Activated CD4-positive, alpha-beta T cell treated with anti-CD3 and anti-CD28 coated beads, Interleukin-2, amount 50 U/mL, for 24 hours (primary cell): ENCODE measurements at places on chromosomes 11 and 22.

DNA sequence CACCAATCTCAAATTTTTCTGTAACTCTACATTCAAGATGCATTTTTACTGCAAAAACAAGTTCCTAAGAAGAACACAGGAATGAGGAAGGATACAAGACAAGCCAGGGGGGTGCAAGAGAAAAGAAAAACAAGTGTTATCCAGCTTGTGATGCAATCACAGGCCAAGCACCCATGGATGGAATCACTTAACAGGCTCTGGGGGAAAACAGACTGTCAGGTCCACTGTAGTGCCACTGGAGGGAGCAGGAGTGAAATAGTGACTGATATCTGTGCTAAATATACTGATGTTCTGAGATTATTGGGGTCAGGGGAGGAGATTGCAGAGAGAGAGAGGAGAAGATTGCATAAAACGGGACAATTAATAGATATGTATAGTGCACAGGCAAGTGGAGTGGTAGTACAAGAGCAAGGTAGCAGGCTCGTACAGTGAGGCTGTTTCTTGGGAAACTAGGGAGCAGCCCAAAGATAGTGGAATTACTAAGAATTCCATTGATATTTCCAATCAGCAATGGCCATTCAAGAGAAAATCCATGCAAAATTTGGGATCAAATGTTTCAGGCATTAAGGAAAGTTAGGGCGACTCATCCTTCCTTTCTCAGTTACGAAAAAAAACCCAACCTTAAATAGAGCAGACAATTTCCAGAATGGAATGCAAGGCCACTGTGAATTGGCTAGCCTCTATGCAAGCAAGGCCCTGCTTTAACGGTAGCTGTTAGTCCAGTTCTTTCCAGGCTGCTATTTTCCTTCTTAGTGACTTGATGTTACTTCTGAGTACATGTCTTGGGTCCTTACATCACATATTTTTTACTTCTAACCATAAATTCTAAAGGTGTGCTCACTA, 52.2 kb upstream of the CEP126 start:
- no peak for DNase-seq

DNA sequence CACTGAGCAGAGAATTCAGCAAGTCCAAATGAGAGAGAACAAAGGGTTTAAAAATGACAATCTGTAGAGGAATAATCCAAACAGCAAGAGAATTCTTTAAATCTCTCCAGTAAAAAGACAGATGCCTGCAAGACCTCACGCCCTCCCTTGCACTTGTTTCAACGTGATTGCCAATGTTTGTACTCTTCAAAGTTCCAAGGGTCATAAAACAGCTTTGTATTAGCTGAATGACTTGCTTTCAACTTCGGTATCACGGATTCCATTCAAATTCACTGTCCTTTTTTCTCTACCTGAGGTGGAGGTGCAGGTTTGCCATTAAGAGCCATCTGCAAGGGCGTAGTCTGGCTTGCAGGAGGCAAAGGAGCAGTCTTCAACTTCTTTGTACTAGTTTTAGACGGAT, 41.1 kb upstream of the CHRNA10 start:
- no peak for DNase-seq

GRCh38 chr22:41564563-41564962, 3.8 kb downstream of the CSDC2 start:
- DNase-seq: no peak

- no peak for DNase-seq
Measured at GRCh38 chr22:25013607-25014006, 61.1 kb downstream of the KIAA1671 start.

DNA sequence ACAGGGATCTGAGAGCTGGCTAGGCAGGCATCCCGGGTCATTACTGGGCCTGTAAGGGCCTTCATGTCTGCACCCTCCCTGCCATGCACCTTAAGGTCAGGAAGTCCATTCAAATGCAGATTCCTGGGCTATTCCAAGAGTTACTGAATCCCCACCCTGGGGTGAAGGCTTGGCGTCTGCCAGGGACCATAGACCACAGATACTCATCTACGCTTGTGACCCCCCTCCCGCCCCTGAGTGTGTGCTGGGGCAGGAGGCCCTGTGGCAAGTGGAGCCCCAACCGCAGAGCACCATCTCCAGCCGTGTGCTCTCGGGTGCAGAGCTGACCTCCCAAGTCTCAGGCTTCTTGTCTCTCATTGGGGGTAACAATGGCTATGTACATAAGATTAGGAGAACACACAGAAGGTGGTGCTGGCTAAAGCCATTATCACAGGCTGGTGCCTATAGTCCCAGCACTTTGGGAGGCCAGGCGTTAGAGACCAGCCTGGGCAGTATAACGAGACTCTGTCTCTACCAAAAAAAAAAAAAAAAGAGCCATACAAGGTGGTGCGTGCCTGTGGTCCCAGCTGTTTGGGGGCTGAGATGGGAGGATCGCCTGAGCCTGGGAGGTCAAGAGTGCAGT, 19.1 kb upstream of the KCNQ1OT1 start:
- no peak for DNase-seq

DNA sequence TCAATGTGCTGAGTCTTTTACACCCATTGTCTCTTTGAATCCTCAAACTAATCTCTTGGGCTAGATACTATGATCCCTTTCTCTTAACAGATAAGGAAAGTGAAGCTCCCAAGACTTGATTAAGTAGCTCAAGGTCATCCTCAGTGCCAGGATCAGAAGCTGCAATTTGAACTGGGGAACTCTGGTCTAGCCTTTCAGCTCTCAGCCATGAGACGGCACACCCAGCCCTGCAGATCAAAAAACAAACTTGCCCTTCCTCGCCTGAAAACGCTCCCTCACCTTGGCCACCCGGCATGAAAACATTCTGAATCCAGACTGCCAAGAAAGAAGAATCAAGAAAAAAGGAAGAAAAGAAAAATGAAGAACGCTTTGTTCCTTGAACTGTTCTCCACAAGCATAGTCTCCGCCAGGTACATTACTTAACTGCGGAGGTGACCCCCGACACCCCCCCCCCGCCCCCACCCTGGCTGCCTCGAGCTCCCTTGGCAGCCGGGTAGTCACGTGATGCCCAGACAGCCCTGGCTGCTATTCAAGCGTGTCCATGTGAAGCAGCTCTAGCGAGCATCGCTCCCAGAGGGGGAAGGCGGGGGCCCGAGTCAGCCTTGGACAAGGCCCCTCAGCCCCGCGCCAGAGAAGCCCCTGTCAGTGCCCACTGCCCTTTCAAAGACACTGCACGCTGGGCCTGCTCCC, 451.2 kb downstream of the MIAT start:
- no peak for DNase-seq

GRCh38 chr22:44454113-44454769, 43.8 kb downstream of the RTL6 start:
- no peak for DNase-seq

DNA sequence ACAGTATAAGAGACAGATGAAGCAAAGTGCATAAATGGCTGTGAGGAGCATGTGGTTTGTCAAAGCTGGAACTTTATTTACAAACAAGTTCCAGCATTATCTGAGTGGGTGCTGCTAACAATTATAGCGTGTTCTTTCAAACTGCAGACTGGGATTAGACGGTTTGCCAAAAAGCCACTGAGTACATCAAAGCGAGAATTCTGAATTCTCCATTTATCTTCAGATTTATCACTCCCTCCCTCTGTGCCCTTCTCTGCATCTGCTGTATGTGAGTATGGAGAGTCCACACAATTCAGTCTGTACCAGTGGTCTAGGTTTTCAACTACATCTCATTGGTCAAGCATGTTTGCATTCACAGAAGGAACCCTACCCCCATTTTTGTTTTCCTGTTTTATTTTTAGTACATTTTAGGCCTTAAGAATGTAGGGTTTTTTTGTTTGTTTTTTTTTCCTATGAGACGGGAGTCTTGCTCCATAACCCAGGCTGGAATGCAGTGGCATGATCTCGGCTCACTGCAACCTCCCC, 18.1 kb upstream of the INCENP start:
- DNase-seq: no peak

GRCh38 chr22:47345025-47345424, 582.6 kb downstream of the TBC1D22A start:
- no peak for DNase-seq

DNA sequence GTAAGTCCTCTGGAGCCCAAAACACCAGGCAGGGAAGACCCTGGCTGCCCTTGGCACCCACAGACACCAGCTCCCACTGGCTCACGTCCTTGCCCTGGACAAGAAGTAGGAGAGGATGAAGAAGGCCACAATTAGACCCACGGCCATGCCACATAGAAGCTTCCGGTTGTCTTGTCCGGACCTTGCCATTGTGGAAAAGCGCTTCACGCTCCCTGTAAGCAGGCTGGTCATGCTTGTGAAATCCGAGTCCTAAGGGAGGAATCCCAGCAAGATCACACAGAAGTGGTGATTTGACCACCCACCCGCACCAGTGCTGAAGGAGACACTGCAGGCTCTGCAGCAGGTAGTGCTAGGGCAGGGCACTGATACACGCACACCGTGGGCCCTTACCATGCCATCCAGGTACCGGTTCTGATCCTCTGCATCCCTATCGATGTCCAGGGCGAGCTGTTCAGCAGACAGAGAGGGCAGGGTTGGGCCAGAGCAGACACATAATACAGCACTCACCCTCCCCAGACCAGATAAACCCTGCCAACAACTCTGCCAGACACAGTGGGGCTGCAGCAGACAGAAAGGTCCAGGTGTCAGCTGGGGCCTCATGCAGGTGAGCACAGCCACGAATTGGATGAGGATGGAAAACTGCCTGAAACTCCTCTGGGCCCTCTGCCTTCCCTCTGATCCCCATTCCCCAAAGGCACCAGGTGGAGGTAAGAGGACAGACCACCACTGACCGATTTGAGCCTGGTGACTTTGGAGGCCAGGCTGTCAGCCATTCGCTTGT, 1.8 kb downstream of the BET1L start:
- no peak for DNase-seq

- no peak for DNase-seq
Measured at GRCh38 chr11:82854242-82854641, 46.0 kb downstream of the PRCP start.

DNA sequence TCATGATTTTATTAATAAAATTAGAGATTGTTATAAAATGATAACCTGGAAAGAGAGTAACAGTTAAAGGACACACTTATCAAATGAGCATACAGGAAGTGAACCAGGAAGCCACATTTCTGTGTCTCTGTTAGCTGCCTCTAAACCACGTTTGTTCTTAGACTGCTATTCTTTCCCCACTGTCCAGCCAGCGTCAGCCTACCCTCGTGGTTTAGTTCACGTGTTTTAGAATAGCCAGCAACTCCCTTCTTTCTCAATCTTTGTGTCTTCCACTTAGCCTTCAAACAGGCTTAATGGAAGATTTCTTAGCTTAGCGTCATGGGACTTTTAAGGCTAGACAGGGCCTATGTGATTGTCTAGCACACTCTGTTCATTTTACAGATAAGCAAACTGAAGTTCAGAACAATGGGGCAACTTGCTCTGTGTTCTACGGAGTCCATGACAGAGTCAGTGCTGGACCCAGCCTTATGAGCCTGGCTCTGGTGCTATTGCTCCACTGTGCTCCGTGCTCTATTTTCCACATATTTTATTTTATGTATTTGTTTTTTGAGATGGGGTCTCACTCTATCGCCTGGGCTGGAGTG, 27.2 kb downstream of the GRAMD1B start:
- no peak for DNase-seq

DNA sequence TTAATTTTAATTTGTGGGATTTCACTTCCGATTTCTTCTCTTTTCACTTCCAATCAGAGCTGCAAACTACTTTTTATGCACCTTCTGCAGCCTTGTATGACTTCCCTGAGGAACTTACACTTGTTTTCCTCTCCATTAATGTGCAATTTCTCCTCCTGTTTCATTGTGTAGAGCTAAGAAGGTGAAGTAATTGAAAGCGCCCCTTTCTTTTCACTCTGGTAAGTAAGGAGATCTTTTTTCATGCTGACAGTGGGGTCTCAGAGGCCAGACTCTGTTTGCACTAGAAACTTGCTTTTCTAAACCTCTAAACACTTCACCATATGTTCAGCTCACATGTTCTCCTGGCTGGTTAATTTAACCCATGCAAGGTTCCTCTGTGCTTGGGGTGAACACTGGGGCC, 117.0 kb downstream of the FANCF start:
- DNase-seq: no peak
